ENCODE measurements at places on chromosomes 2 and 18.

DNA sequence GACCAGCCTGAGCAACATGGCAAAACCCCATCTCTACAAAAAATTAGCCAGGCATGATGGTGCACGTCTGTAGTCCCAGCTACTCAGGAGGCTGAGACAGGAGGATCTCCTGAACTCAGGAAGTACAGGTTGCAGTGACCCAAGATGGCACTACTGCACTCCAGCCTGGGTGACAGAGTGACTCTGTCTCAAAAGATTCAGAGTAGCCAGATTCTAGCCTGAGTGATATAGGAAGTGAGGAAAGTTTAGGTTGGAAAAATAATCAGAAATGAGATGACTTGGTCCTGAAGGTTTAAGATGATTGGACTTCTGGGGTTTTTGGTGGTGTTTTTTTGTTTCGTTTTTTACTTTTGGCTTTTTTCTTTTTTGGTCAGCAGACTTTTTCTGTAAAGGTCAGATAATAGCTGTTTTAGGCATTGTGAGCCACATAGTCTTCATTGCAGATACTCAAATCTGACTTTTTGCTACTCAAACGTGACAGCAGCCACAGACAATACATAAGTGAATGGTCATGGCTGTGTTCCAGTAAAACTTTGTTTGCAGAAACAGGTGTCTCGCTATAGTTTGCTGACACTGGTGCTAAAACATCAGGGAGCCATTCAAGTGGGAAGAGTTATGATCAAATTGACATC, 104.1 kb upstream of the UBXN4 start:
- DNase-seq = no peak

- DNase-seq = no peak
Measured at GRCh38 chr2:137706786-137707613, 257.3 kb upstream of the HNMT start.

- DNase-seq = no peak
Measured at GRCh38 chr2:9110893-9111569, 95.6 kb upstream of the ASAP2 start.

DNA sequence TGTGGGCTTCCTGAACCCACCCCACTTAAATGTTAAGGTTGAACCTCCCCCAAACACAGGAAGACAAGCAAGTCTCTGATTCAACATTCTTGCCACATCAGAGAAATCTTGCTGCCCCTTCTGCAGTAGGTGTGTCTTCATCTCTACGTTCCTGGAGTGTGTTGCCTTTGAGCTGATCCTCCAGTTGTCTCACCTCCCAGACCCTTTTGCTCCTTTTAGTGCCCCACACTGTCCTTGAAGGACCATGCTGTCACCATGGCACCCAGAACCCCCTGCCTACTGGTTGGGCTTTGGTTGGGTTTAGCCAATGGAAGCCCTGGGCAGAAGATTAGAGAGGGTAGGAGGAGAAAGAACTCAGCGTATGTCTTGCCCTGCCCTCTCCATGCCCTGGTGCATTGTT, 10.7 kb downstream of the CAB39 start:
- no peak for DNase-seq

GRCh38 chr2:221364672-221365071, 207.4 kb downstream of the EPHA4 start:
- no peak for DNase-seq

DNA sequence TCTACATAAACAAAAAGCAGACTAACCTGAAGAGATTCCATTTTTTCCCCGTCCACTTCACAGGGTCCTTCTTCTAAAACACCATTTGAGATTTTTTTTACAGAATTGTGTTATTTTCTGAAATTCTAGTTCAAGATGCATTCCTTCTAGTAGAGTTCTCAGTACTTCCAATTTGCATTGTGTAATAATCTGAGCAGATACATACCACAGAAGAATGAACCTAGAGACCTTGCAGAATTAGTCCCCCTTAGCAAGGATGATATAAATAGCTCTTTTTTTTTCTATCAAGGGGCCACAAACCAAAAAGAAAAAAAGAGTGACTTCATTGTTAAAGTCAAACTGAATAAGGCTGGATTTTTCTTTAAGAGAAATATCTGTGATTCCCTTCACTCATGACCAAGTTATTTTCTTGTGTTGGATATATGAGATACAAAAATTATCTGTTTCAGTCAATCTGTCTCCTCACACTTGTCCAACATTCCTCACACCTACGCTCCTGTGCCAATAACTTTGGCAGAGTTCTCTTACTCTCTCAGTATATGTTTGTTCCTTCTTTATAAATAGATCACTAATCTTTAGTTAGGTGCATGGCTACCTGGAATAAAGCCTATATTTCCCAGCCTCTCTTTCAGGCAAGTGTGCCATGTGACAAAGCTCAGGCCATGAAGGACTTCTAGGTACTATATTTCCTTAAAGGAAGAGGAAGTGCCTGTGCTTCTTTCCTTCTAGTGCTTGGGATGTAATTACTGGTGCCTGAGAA, 183.5 kb downstream of the ZNF385B start:
- DNase-seq = no peak

- no peak for DNase-seq
Measured at GRCh38 chr2:129710670-129711495, 268.6 kb upstream of the RAB6C start.

- no peak for DNase-seq
Measured at GRCh38 chr2:130767408-130767775, 12.1 kb downstream of the AMER3 start.

GRCh38 chr2:188251034-188251433, 40.6 kb upstream of the GULP1 start:
- no peak for DNase-seq

DNA sequence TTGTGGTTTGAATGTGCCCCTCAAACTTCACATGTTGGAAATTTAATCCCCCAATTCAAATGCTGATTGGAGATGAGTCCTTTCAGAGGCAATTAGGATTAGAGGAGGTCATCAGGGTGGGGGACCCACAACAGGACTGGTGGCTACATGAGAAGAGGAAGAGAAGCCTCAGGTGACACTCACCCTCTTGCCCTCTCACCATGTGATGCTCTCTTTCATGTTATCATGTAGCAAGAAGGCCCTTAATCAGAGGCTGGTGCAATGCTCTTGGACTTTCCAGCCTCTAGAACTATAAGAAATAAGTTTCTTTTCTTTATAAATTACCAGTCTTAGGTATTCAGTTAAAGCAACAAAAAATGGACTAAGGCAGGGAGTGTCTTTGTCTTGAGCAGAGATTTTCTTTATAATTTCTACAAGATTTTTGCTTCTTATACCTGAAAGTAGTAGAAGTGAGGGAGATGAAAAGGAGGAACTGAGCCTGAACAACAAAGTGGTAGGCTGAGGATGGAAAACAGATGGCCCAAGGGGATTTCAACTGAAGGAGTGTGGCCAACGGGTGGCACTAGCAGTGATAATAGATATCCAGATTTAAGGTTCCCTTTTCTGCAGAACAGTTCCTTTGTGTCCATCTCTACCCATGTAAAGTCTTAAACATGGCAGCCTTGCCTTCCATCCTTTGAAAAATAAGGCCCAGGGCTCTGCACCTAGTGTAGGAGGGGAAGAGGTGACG, 49.2 kb upstream of the TGIF1 start:
- no peak for DNase-seq

- DNase-seq = no peak
Measured at GRCh38 chr2:233513953-233514655, 52.5 kb downstream of the USP40 start.

- no peak for DNase-seq
Measured at GRCh38 chr2:236047886-236048540, 120.2 kb downstream of the GBX2 start.

DNA sequence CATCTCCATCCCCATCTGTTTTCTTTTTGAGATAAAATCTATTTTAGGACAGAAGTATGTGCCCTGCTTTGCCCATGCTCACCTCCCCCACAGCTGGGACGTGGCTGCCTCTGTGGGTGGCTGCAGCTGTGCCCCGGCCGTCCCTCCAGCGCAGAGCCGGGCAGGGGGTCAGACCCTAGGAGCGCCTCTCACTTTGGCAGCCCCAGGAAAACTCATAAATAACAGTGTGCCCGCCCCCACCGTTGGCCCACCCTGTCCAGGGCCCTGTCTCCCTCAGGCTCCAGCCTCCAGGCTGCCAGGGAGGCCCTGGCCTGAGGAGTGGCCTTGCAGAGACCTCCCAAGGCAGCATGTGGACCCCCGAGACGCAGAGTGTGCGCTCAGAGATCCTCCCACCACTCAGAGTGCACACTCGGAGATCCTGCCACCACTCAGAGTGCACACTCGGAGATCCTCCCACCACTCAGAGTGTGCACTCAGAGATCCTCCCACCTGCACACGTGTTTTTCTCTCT, 178.1 kb downstream of the TWIST2 start:
- no peak for DNase-seq

- DNase-seq = no peak
Measured at GRCh38 chr2:239903210-239903609, 121.9 kb downstream of the NDUFA10 start.

- DNase-seq = no peak
Measured at GRCh38 chr2:160557903-160558302, 64.3 kb upstream of the RBMS1 start.

DNA sequence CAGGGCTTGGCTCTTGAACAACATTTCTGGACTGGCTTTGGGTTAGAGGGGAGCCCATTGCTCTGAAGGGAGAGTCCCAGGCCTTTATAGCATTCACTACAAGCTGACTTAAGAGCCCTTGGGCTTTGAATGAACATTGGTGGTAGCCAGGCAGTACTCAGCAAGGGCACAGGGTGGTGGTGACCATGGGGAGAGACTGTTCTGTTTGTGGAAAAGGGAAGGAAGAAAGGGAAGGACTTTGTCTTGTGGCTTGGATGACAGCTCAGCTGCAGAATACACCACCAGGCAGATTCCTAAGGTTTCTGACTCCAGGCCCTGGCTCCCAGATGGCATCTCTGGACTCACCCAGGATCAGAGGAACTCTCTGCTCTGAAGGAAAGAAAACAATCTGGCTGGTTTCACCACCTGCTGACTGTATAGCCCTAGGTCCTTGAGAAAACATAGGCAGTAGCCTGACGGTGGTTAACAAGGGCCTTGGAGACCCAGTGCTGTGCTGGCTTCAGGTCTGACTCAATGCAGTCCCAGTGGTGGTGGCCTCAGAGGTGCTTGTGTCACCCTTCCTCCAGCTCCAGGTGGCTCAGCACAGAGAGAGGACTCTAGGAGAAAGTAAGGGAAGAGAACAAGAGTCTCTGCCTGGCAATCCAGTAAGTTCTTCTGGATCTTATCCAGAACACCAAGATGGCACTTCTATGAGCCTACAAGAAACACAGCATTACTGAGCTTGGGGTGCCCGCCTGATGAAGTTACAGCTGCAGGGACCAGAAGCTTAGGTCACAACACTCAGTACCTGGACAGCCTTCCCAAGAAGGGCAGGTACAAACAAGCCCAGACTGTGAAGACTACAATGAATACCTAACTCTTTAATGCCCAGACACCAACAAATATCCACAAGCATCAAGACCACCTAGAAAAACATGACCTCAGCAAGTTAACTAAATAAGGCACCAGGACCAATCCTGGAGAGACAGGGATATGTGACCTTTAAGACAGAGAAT, 16.4 kb upstream of the ABCB11 start:
- DNase-seq = no peak

- no peak for DNase-seq
Measured at GRCh38 chr2:163665817-163666216, 70.0 kb downstream of the FIGN start.

GRCh38 chr2:118731413-118731812, 116.0 kb downstream of the EN1 start:
- no peak for DNase-seq

GRCh38 chr2:78486565-78486964, 538.9 kb upstream of the REG3G start:
- DNase-seq = no peak

DNA sequence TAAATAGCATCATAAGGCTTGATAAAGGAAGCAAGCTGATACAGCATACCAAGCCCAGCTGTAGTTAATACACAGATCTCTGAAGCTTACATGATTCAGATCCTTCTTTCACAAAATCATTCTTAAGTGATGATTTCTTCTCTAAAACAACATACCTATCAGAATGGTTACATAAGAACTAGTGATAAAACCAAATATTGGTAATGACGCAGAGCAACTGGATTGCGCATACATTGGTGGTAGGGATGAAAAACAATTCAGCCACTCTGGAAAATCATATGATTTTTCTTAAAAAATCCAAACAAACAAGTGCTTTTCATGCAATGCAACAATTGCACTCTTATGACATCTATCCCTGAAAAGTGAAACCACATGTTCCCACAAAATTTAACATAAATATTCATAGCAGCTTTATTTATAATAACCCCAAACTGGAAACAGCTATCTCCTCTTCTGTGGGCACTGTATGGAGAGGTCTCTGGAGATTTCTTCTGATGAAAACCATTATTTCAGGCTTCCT, 153.6 kb upstream of the DSEL start:
- no peak for DNase-seq

- peak; percentile 79 for DNase-seq
Measured at GRCh38 chr18:77132369-77133050, at the start of gene MBP. MBP (minus strand) TSS chr18:77132783; CDS start chr18:77105261, 27,522 bp downstream.

- DNase-seq = no peak
Measured at GRCh38 chr2:105536175-105536574, 137.3 kb upstream of the FHL2 start.

DNA sequence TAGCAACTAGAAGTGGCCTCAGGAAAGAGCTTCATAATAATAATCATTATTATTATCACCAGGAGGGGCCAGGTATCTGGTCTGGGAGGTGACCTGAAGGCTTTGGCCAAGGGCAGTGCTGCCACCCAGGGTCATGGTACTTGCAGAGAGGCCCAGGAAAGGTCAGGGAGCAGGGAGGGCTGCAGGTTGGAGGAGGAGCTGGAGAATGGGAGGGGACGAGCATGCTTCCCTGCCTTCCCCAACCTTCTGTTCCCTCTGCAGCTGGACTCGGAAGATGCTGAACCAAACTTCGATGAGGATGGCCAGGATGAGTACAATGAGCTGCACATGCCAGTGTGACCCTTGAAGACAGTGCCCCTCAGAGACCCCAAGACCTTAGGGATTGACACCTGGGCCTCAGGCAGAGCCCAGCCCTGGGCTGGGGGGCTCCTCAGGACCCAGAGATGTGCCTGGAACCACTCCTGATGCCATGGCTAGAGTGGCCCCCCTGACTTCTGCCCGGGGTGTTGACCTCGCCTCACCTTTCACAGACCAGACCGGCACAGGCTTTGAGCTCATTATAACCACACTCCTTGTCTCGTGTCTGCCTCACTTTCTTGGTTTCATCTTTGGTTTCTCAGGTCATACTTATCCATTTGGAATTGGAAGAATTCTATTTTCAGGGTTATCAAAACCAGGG, 14.1 kb downstream of the SLC4A3 start:
- DNase-seq = no peak

DNA sequence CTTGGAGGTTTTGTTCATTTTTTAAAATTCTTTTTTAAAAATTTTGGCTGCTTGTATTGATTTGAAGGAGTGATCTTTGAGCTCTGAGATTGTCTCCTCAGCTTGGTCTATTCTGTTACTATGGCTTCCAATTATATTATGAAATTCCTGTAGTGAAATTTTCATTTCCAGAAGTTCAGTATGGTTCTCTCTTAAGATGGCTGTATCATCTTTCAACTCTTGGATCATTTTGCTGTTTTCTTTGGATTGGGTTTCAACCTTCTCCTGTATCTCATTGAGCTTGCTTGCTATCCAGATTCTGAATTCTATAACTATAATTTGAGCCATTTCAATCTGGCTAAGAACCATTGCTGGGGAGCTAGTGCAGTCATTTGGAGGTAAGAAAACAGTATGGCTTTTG, 270.8 kb upstream of the NT5C1B start:
- DNase-seq = no peak

Measured in stimulated activated effector memory CD8-positive, alpha-beta T cell treated with anti-CD3 and anti-CD28 coated beads, Interleukin-12 subunit alpha, Interleukin-12 subunit beta, amount 100 ng/mL, for 72 hours (primary cell).